ENCODE measurements at places on chromosomes 5 and 9. TPM values are rescaled to one million over a fixed set of nuclear protein-coding genes. Genes with fewer than 3 reads are reported as not detected.

The PIP5KL1 gene
- 5.8 TPM for total RNA-seq

The SGCD gene
- 4.0 TPM for total RNA-seq

The UIMC1 gene
- total RNA-seq, result 30.7 TPM

The CSF1R gene
- 1.6 TPM for total RNA-seq

The DMRT3 gene
- 0.74 TPM for total RNA-seq

The GABRA6 gene
- not detected for total RNA-seq

The FAM81B gene
- total RNA-seq, result 2.4 TPM

The KCNIP1 gene
- 5.3 TPM for total RNA-seq

The ZNF367 gene
- 4.3 TPM for total RNA-seq

The SLC34A1 gene
- 0.12 TPM for total RNA-seq

The TAF11L12 gene
- not detected for total RNA-seq

The NELFB gene
- 61.9 TPM for total RNA-seq

The PARP8 gene
- 19.6 TPM for total RNA-seq

The SPAG8 gene
- 14.2 TPM for total RNA-seq

The C5orf46 gene
- not detected for total RNA-seq

The LTC4S gene
- 4.0 TPM for total RNA-seq

The TTC33 gene
- total RNA-seq, result 15.8 TPM

The CTNND2 gene
- total RNA-seq, result 31.5 TPM

The C8G gene
- 2.8 TPM for total RNA-seq

The PPP3R2 gene
- 0.22 TPM for total RNA-seq

The GPBP1 gene
- total RNA-seq, result 82.4 TPM

The TCERG1 gene
- 72.8 TPM for total RNA-seq

The SOWAHA gene
- total RNA-seq, result 4.4 TPM

The LECT2 gene
- not detected for total RNA-seq

The SHOC1 gene
- not detected for total RNA-seq

The BAAT gene
- 0.53 TPM for total RNA-seq

The PTGES2 gene
- total RNA-seq, result 85.0 TPM

The CDKN2B-AS1 gene
- 1.5 TPM for total RNA-seq

The THBS4 gene
- total RNA-seq, result 8.8 TPM

The TMEM215 gene
- 0.27 TPM for total RNA-seq

The SUSD3 gene
- 1.5 TPM for total RNA-seq

The PTGR1 gene
- 75.4 TPM for total RNA-seq

The EQTN gene
- not detected for total RNA-seq

The SVEP1 gene
- total RNA-seq, result 7.9 TPM

The MEIKIN gene
- total RNA-seq, result not detected

The F2RL2 gene
- 0.29 TPM for total RNA-seq
